Ovary (tissue), 10 donors: ENCODE measurements at places on chromosomes 4 and X.

- H3K27me3 ChIP-seq = peaks cover 3% of the 10 kb centered on the region
- H3K4me3 ChIP-seq = no peak overlapping the region
- DNase-seq = no peak
- no peaks in the 10 kb centered on the region for H3K4me1 ChIP-seq
Measured at GRCh38 chr4:62051332-62051731, 851.2 kb downstream of the ADGRL3 start.

DNA sequence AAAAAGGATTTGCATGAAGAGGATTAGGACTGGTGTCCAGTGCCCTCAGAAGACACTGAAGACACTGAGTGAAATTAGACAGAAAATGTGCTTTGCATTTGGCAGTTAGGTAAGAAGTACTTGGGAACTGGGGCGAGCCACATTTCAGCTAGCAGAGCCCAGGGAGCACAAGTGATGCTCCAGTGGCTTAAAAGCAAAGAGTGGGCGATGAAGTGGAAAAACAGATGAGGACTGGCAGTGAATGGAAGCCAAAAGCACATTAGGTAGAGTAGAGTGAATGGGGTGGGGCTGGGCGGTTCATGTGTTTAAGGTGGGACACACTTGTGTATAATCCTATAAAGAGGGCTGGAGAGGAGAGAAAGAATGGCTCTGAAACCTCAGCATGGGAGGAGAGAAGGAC is 18.4 kb downstream of the DCLK2 start:
- H3K36me3 ChIP-seq = no peaks in the 10 kb centered on the region
- no peak for DNase-seq
- H3K4me3 ChIP-seq = no peak overlapping the region
- no peaks in the 10 kb centered on the region for H3K27me3 ChIP-seq
- H3K27ac ChIP-seq = no peak overlapping the region
- H3K4me1 ChIP-seq = no peaks in the 10 kb centered on the region

DNA sequence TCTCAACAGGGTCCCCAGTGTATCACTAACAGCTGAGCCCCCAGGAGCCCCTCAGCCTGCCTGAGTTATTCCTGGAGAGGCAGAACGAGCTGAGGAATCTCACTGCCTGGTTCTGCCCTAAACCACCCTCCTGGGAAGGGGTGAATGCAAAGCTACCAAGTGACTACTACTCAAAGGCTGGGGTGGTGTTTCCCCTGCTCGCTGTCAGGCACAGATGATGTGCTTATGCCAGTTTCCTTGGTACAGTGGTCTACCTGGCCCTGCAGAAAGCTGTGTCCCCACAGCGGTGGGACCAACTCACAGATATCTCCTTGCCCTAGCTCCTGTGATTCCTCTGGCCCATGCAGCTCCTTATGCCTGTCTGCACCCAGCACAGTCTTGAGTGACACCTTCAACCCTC is 35.4 kb upstream of the ASMTL start:
- H3K27me3 ChIP-seq = no peaks in the 10 kb centered on the region
- no peaks in the 10 kb centered on the region for H3K36me3 ChIP-seq
- no peak overlapping the region for H3K4me3 ChIP-seq
- H3K4me1 ChIP-seq = no peaks in the 10 kb centered on the region
- H3K27ac ChIP-seq = no peak overlapping the region
- DNase-seq = no peak

DNA sequence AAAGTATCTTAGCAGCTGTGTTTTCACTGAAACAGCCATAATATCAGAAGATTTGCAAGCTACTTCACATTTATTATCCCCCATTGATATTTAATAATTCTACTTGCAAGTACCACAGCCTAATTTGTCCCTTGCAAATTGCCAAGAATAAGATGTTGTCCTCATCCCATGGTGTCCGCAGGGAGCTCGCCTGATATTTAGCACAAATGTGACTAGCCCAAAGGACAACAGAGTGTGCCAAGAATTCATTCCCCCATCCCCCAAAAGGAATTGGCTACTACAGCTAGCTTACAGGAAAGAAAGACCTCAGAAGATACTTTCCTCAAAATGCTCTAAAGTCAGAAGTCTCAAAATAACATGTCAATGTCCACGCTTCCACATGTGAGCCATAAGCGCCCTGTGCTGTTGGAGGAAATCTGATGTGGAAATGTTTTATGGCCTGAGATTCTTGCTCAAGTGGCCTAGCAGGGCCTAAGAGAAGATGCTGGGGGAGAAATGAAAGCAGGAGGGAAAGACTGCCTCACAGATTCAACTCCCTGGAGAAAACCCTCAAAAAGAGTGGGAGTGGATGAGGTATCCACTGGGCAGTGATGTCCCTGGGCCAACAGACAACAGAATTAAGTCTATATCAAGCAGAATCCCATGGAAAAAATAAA is 111.4 kb downstream of the SH3KBP1 start:
- DNase-seq = no peak
- H3K36me3 ChIP-seq = no peaks in the 10 kb centered on the region
- H3K4me3 ChIP-seq = no peak overlapping the region
- no peak overlapping the region for H3K27ac ChIP-seq
- H3K27me3 ChIP-seq = no peaks in the 10 kb centered on the region

DNA sequence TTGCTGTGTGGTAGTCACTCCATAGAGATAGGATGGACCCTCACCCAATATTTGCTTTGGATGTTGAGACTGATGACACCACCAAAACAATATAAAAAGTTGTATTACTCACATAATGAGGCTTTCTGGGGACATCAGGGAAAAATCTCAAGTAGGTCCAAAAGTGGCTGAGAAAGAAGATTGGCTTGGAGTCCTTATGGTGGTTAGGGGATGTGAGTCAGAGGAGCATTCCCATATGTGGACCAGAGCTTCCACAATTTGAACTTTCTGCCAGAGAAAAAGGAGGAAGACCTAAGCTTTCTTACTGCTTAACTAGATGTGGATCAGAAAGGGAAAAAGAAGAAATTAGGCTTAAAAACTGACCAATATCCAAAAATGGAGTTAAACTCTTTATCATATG is 460.5 kb downstream of the SH3BGRL start:
- no peak for DNase-seq
- H3K36me3 ChIP-seq = no peaks in the 10 kb centered on the region
- H3K27ac ChIP-seq = no peak overlapping the region
- H3K27me3 ChIP-seq = no peaks in the 10 kb centered on the region

DNA sequence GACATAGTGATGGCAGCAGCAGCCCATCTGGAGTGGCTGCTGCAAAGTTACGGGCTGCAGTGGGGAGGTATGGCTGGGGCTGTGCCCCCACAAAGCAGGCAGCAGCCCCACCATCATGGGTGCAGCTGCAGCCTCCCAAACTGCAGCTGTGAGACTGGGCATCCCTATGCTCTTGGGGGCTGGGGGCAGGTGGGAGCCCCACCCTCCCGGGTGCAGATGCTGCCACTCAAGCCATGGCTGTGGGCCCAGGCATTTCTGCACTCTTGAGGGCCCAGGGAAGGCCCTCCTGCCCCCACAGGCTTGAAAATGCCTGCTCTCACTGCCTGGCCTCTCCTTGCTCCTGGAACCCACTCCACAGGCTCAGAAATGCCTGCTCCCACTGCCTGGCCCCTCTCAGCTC is 389.4 kb downstream of the TEX13C start:
- no peaks in the 10 kb centered on the region for H3K4me1 ChIP-seq
- H3K27me3 ChIP-seq = no peaks in the 10 kb centered on the region
- no peaks in the 10 kb centered on the region for H3K36me3 ChIP-seq
- DNase-seq = no peak
- H3K27ac ChIP-seq = no peak overlapping the region
- H3K4me3 ChIP-seq = no peak overlapping the region

- no peaks in the 10 kb centered on the region for H3K36me3 ChIP-seq
- H3K4me1 ChIP-seq = no peaks in the 10 kb centered on the region
- H3K4me3 ChIP-seq = no peak overlapping the region
- no peaks in the 10 kb centered on the region for H3K27me3 ChIP-seq
- no peak for DNase-seq
Measured at GRCh38 chr4:58688568-58688967, 1578.4 kb upstream of the IGFBP7 start.

DNA sequence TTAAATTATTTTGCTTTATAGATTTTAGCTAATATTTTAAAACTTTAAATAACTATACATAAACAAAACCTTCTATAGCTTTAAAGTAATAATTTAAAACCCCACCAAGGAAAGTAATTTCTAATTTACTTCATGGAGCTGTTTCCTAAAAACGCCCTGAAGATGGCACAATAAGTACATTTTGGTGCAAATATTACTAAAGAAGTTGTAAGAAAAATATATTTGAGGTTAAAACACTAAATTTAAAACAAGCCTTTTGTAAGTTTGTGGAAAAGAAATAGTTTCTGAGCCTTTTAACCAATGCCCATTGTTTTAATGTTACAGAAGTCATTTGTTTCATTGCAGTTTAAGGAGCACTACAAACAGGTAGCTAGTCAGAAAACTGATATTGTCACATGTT is 137.4 kb upstream of the AGA start:
- DNase-seq = no peak
- no peak overlapping the region for H3K4me3 ChIP-seq
- no peaks in the 10 kb centered on the region for H3K36me3 ChIP-seq
- H3K27ac ChIP-seq = no peak overlapping the region
- H3K27me3 ChIP-seq = no peaks in the 10 kb centered on the region
- H3K4me1 ChIP-seq = no peaks in the 10 kb centered on the region

- no peak overlapping the region for H3K27ac ChIP-seq
- DNase-seq = no peak
Measured at GRCh38 chr4:40750461-40751258, 905 bp downstream of the NSUN7 start.

DNA sequence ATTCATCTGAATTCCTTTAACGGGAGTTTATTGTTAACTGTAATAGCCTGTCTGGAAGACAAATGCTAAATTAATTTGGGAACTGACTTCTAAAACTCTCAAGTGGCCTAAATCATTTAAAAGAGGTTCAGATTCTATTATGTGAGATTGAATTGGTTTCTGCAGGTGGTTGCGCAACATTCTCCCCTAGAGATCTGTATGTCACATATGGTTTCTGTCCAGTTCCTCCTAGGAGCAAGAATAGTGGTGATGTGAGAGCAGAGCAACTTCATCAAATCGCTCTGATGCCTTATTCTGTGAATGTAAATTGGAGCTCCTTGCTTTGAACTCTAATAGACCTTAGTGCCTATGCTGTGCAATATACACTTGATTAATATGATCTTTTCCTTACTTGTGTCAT is 144.6 kb upstream of the GPR101 start:
- no peak for DNase-seq
- H3K27me3 ChIP-seq = no peaks in the 10 kb centered on the region
- no peak overlapping the region for H3K4me3 ChIP-seq

GRCh38 chrX:18971506-18971905 is 12.4 kb downstream of the PHKA2 start:
- H3K27ac ChIP-seq = no peak overlapping the region
- no peak overlapping the region for H3K4me3 ChIP-seq
- no peaks in the 10 kb centered on the region for H3K4me1 ChIP-seq
- no peaks in the 10 kb centered on the region for H3K27me3 ChIP-seq

- H3K4me1 ChIP-seq = peaks cover 2% of the 10 kb centered on the region
- H3K27ac ChIP-seq = no peak overlapping the region
- H3K36me3 ChIP-seq = no peaks in the 10 kb centered on the region
- H3K4me3 ChIP-seq = no peak overlapping the region
Measured at GRCh38 chr4:127501103-127501502, 131.7 kb upstream of the INTU start.
